ENCODE measurements at places on chromosomes 12 and 14.
A peak's percentile ranks its signal among the peaks of the same experiment; 100 is the strongest.

- no peak for DNase-seq
These were observed 91.7 kb upstream of the PELI2 start for GRCh38 chr14:56026506-56026905.

DNA sequence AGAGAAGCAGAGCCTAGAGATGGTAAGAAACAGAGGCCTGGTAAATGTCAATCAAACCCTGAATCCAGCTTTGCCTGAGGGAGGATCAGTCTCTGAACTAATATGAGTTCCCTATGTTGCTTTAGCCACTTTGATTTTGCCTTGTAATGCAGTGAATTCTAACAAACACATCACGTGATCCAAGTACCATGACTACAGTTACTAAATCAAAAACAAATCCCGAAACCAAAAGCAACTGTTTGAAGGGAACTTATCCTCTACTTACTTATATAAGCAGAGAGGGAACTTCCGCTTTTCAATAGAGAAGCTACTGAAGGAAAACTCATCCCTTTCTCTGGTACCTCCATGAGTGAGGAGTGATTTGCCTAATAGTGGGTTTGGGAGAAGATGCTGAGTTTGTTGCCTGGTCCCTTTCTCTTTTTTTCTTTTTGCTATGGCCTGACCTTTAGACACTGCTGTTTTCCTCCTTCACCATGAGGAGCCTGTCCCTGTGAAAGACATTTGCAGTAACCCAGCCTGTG lies 7.7 kb upstream of the PPTC7 start:
- DNase-seq, result no peak

- DNase-seq, result no peak
These were observed 31.6 kb downstream of the TBC1D15 start for GRCh38 chr12:71871116-71871515.

DNA sequence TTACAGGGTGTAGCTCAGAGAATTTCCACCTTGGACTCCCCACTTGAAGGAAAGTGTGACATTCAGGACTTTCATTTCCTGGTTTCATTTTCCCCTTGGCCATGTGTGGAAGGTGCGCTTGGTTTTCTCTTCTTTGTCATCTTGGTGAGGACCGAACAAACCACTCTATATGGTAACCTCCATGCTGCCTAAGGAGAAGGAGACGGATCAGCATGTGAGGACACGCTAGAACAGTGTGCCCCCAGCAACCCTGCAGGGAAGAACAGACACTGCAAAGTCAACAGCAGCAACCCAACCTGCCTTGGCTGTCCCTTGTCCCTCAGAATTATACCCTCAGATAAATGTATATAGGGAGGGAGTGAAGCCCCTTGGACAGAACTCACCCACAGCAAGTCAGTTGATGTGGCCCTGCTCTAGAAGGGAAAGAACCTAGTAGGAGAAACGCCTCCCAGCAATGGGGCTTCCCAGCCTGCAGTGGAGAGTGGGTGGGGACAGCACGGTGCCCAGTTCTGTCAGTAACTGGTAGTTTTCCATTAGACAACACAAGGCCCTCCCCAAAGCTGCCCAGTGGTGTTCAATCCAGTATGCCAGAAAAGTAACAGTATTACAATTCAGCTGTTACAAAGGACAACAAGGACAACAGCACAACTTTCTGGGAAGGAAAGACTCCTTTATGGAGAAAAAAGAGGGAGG lies 18.9 kb upstream of the COCH start:
- no peak for DNase-seq

- DNase-seq, result peak; percentile 18
These were observed 37.2 kb upstream of the BDKRB2 start for GRCh38 chr14:96167224-96168148.

DNA sequence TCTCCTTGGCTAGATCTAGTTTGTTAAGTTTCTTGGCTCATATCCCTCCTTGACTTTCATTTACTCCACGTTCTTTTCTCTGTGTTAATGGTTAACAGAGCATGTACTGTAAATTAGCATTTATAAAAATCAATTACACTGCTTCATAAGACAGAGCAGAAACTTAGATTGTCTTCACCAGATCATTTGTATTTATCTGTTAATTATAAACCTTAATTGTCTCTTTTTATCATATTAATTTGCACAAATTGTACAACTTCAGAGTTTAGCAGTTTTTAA lies 221.2 kb upstream of the EGLN3 start:
- no peak for DNase-seq

- DNase-seq, result no peak
These were observed 16.4 kb downstream of the TMEM63C start for GRCh38 chr14:77197988-77198387.

DNA sequence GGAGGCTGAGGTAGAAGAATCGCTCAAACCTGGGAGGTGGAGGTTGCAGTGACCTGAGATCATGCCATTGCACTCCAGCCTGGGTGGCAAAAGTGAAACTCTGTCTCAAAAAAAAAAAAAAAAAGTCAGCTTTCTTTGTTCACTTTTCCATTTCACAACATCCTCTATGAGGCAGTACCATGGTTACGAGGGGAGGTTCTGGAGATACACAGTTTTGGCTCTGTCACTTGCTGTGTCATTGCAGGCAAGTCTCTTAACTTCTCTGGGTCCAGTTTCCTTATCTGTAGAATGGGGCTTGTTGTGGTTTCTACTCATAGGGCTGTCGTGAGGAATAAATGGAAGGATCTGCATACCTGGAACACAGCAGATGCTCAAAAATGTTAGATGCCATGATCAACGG lies 75.6 kb upstream of the SLC24A4 start:
- DNase-seq, result no peak

GRCh38 chr12:131853832-131854797 lies 25.9 kb downstream of the MMP17 start:
- DNase-seq, result no peak

- DNase-seq, result no peak
These were observed 73.2 kb upstream of the ANO2 start for GRCh38 chr12:6018265-6018664.
